ENCODE measurements at places on chromosomes 5 and 9.

DNA sequence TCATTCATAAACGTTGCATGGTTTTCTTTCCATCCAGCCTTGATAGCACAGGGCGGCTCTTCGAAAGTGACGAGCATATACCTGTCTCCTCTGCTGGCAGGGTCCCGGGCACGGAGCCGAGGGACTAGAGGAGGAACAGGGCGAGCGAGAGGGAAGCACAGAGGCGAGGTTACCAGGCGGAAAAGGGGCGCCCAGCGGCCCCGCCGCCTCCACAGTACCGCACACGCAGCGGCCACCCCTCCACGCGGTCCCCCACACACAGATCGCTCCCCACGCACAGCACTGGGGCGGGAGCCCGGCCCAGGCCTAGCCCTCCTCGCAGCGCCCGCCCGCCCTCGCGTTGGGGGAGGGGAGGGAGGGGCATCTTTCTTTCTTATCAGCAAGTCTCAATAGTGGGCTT lies 296.6 kb upstream of the DAB2 start:
- no peak for DNase-seq

GRCh38 chr9:24258626-24259025 lies 287.1 kb downstream of the IZUMO3 start:
- no peak for DNase-seq

- no peak for DNase-seq
Observed at GRCh38 chr9:122106576-122106975, 13.5 kb upstream of the TTLL11 start.

- no peak for DNase-seq
Observed at GRCh38 chr5:170886210-170886894, 24.5 kb downstream of the RANBP17 start.

DNA sequence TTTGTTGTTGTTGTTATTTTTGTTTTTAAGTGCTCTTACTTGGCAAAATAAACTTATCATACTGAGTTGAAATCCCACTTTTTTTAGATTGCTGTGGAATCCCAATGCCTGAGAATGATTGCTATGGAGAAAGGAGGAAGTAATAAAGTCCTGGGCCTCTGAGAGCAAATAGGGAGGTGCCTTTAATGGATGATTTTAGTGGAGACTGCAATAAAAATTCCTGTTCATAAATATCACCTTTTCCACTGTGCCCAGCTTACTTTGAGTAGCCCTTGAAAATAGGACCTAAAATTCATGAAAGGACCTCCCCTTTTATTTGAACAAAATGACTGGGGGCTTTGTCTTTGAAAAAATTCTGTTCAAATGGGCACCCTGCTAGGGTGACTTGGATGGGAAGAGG lies 21.8 kb upstream of the ANKH start:
- DNase-seq: no peak

DNA sequence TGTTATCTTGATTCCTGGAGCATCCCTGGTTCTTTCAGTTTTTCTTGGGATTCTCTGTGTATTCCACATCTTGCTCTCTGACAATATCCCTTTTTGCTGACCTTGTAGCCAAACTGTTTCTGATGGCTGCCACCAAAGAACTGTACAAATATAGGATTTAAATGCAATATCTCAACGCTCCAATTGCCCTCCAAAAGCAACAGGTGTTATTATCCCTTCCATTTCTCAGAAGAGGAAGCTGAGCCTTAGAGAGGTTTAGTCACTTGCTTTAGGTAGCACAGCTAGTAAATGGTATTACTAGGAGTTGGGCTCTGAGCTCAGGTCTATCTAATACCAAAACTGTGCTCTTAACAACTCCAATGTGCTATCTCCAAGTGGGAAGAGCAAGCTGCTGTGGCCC lies 24.2 kb upstream of the HAND1 start:
- DNase-seq: no peak

DNA sequence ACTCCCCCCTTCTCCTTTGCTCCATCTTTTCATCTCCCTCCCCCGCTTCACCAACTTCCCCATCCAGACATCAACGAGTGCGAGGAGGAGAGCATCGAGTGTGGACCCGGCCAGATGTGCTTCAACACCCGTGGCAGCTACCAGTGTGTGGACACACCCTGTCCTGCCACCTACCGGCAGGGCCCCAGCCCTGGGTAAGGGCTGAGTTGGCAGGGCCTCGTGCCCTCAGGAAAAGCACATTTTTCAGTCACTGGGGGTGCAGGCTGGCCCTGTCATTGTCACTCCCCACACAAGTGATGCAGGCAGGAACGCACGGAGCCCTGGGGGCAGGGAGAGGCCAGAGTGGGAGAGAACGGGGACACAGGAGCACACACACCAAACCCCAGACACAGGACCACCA lies 12.4 kb upstream of the ASS1 start:
- DNase-seq: no peak

GRCh38 chr5:173535166-173535975 lies 81.1 kb downstream of the BOD1 start:
- no peak for DNase-seq

DNA sequence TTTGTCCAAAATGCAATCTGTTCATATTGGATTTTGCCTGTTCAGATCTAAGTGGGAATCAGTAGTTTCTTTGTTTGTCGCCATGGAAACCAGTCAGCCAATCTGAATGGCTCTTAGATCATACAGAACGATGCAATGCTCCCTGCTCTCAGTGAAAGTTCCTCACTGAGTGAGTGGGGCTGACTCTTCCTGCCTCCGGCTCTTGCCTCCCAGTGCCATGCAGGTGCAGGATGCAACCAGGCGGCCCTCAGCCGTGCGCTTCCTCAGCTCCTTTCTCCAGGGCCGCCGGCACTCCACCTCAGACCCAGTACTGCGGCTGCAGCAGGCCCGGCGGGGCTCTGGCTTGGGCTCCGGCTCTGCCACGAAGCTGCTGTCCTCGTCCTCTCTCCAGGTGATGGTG lies at the start of gene PTPDC1:
PTPDC1 (plus strand) TSS at position 151 of the 400 bp plus-strand sequence; CDS start at position 218, 67 bp downstream.
- no peak for DNase-seq

- no peak for DNase-seq
Observed at GRCh38 chr5:177357459-177358351, at the start of gene RGS14. RGS14 (plus strand) TSS chr5:177357924; CDS start chr5:177358025, 101 bp downstream.

GRCh38 chr9:34797367-34797766 lies 87.4 kb upstream of the CCL21 start:
- DNase-seq: no peak

DNA sequence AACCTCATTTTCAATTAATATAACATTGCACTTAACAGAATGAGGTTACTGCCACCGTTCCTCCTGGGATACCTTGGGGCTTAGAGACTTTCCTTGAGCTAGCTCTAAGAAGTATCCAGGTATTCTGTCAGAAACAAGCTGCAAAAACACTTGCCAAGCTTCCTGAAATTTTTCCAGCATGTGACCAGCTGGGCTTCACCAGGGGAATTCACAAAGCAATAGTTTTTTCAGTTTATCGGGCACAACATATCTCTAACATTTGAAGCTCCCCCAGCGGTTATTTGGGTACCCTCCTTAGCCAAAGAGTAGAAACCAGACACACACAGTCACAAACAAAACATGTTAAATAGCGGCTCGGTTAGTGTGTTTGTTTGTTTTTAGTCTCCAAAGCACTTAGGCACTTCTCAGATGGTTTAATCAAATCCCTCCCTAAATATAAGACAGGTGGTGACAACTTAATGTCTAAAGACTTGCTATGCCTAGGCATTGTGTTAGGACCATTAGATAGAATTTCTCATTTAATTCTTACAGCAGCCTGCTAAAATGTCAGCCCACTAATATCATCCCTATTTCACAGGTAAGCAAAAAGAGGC lies 278.2 kb downstream of the GLIS3 start:
- no peak for DNase-seq

- DNase-seq: no peak
Observed at GRCh38 chr9:89363311-89363670, 45.0 kb downstream of the SECISBP2 start.

- DNase-seq: no peak
Observed at GRCh38 chr5:23994581-23995370, 487.4 kb downstream of the PRDM9 start.

DNA sequence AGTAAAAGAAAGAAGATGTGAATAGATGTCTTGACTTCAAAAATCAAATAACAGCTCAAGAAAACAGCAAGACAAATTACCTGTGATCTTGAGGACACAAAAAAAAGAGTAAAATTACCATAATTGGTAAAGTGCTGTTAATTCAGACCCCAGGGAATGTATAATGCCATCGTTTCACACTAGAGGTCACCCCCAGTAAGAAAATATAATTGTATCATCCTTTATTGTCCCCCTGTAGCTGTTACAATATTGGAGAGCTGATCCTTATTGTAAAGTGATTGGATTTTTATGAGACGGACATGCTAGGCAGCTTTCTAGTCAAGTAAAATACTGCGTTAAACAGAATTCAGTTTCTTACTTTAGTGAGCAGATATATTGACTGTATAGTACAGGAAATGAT lies 377.0 kb downstream of the TLE1 start:
- DNase-seq: no peak

DNA sequence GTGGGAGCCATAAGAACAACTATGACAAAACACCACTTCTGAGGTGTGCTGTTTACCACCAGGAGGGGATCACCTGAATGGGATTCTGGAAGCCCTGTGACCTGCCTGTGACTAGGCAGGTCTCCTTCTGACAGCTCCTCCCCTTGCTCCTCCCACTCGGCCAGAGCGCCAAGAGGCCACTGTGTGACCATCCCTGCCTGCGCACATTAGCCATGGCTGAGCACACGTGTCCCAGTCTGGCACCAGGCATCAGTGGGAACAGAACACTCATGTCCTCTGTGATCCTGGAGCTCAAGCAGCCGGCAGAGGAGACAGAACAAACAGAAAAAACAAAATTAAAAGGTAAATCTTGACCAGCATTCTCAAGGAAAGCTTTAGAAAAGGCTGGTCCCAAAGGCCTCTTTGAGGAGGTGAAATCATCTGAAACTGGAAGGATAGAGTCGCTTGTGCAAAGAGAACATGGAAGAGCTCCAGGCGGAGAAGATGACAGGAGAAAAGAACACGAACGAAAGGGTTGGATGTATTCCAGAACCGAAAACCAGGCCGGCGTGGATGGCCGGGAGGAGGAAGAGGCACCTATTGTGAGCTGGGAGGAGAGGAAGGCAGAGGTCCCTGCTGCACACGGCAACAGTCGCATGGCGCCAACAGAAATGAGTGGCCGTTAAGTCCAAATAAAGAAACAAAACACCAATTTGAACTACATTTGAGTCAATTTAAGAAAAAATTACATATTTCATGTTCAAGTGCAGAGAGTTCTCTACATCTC lies 5.1 kb downstream of the MED10 start:
- DNase-seq: no peak

GRCh38 chr5:63262185-63262981 lies 683.8 kb downstream of the LRRC70 start:
- DNase-seq: no peak

DNA sequence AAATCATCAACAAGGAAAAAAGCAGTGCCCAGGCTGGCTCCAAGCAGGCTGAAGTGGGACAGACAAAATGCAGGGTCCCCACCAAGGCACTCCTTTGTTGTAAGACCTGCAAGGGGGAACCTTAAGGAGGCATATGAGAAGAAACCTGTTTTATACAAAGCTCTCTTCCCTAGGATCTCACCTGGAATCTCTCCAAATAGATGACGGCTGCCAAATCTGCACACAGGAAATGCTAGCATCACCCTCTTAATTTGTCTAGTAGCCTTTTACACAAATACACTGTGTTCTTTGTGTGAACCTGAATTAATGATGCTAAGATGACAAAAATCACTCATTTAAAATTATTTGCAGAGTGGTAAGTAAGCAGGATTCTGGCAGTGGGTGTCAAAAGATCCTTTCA lies 280.2 kb downstream of the SPOCK1 start:
- DNase-seq: no peak

DNA sequence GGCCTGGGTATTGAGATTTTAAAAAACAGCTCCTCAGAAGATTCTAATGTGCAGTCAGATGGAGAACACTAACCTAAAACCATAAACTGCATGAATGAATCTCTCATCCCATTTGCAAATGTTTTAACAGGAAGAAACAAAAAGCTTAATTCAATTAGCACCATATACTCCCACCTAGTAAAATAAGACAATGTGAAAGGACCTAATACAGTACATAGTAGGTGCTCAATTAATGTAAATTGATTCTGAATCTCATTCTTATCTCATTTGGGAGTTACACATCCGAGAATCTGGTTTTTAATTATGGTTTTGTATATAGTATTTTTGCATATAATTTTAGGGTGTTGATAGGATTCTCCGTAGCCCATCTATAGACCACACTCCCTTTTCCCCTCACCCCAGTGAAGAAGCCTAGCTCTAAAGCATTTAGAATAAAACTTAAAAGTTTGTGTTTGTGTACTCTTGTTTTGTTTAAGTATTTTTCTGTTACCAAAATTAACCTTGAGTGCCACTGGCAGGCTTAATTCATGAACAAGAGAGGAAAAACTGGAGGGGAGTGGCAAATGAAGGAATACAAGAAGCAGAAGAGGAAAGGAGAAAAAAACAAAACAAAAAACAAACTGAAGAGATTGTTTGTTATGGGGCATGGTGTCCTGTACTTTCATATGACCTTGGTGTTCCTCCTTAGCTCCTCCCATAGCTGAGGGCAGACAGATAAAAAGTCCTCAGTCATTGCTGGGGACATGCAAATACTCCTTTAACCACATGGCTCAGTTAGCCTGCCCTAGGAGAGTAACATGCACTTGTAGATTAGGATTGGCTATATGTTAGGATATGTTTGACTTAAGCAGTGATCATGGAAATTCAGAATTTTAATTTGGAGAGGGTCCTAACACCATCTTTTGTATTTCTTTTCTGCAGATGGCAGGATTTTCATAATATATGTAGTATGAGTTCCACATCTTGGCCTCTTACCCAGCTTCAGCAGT lies 1.2 kb downstream of the RNF14 start:
- DNase-seq: no peak
